GM12878 (cell line): ENCODE measurements at places on chromosomes 7 and 10. TPM values are rescaled to one million over a fixed set of nuclear protein-coding genes. Genes with fewer than 3 reads are reported as not detected.

DNA sequence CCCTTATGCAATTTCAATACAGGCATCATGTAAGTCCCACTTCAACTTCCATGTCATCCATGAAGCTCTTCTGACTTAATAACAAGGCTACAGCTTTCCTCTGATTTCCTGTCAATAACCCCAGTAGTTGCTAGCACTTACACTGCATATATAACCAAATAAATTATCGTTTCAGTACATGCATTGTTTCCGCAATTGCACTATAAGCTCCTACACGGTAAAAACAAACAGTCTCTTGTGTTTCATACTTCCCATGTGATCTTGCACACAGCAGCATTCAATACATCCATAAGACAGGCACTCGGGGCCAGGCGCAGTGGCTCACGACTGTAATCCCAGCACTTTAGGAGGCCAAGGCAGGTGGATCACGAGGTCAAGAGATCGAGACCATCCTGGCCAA is 41.4 kb downstream of the FBXW4 start:
- no peak overlapping the region for H3K27ac ChIP-seq
- H3K4me1 ChIP-seq: no peaks in the 10 kb centered on the region
- H3K36me3 ChIP-seq: peaks cover 7% of the 10 kb centered on the region
- DNase-seq: no peak
- no peak overlapping the region for H3K4me3 ChIP-seq

The BTBD16 gene
- not detected in 2 replicates for total RNA-seq

DNA sequence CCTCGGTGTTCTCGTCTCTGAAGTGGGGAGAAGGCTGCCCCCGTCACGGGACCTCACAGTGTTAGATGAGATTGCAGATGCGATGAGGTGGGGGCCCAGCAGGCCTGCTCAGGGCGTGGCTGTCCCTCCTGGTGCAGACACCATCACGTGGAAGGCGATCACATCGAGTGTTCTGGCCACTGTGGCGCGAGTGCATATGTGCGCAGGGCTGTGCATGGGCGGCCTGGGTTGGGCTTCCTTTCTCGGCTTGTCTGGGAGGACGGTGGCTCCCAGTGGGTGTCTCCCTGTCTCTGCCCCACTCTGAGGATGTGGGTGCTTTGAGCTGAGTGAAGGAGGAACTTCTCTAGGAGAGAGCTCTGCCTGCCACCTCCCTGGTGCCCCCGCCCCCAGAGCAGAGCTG is 83.1 kb downstream of the LHPP start:
- H3K27ac ChIP-seq: no peak overlapping the region
- H3K4me1 ChIP-seq: peaks cover 3% of the 10 kb centered on the region; the same call in 1 of the 2 replicates
- H3K27me3 ChIP-seq: no peaks in the 10 kb centered on the region
- no peaks in the 10 kb centered on the region for H3K36me3 ChIP-seq

DNA sequence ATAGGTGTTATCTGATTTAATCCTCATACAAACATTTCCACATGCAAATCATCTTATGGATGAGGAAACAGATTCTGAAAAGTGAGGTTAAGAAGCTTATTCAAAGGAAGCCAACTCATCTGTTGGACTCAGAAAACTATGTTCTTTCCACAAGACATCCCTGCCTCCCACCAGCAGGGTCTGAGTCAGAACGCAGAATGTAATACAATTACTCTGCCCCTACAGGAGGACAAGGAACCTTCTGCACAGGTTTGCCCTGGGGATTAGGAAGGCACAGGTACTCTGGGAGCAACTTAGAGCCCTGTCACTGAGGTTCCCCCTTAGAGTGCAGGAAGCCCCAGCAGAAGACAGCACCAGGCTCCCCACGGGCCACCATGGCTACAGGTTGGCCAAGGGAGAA is 255.7 kb downstream of the TNS3 start:
- H3K36me3 ChIP-seq: no peaks in the 10 kb centered on the region
- H3K27me3 ChIP-seq: no peaks in the 10 kb centered on the region; the same call in 1 of the 2 replicates
- no peak for DNase-seq
- H3K27ac ChIP-seq: no peak overlapping the region
- no peak overlapping the region for H3K4me3 ChIP-seq
